ENCODE measurements at places on chromosomes 12 and 14.

DNA sequence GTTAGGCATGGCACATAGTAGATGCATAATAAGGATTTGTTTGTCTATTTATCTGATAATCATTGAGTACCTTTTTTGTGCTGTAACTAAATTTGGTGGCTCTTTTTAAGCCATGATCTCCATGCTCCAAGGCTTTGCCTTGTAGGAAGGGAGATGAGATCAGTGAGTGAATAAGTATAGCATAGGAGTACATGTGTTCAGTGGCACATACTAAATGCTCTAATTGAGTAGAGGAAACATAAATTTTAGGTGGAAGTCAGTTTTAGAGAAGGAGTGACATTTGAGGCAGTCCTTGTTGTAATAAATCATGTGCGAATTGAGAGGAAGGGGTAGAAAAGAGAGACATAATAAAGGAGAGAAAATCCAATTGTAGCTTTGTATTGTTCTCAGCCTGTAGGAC lies 482.6 kb downstream of the NRXN3 start:
- no peak for DNase-seq

GRCh38 chr12:128667193-128667592 lies 156.6 kb downstream of the SLC15A4 start:
- DNase-seq, result no peak

DNA sequence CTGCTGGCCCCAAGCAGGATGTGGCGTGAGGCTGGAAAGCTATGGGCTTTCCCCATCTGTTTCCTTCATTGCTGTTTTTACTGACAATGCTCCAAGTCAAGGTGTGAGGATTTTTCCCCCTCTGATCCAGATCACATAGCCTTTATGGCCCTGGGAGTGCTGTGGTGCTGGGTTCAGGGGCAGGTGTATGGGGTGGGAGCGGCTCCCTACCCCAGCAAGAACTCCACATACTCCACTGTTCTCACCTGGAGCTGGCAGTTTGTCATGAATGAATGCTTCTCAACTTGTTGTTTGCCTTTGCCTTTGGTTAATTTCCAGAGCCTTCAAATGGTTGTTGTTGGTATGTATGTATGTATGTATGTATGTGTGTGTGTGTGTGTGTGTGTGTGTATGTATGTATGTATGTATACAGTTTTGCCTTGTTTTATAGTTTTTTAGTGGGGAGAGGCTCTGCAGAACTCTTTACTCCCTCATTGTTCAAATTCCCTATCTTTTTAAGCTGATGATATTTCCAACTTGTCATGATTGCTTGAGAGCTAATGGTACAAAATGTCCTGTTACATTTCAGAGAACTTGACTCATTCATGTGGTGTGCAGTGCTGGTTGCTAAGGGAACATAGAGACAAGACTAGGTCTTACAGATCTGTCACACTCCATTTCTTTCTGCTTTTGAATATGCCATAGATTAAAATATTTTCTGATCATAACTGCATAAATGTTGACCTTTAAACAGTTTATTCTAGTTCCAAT lies 36.6 kb upstream of the ASPG start:
- DNase-seq, result no peak

DNA sequence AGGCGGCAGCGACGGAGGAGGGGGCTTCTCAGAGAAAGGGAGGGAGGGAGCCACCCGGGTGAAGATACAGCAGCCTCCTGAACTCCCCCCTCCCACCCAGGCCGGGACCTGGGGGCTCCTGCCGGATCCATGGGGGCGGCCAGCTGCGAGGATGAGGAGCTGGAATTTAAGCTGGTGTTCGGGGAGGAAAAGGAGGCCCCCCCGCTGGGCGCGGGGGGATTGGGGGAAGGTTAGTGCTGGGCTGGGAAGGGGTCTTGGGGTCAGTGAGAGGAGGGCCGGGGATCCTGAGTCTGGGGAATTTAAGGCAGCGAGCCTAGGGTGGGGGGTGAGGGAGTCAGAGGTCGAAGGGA lies 203 bp downstream of the NFATC4 start:
- no peak for DNase-seq

DNA sequence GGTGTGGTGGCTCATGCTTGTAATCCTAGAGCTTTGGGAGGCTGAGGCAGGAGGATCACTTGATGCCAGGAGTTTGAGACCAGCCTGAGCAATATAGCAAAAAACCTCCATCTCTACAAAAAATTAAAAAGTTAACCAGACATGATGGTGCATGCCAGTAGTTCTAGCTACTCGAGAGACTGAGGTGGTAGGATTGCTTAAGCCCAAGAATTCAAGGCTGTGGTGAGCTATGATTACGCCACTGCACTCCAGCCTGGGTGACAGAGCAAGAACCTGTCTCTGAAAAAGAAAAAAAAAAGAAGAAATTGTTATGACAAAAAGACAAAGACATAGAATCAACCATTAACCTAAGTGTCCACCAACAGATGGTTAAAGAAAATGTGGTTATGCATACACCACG lies 2.1 kb upstream of the ATP23 start:
- no peak for DNase-seq

DNA sequence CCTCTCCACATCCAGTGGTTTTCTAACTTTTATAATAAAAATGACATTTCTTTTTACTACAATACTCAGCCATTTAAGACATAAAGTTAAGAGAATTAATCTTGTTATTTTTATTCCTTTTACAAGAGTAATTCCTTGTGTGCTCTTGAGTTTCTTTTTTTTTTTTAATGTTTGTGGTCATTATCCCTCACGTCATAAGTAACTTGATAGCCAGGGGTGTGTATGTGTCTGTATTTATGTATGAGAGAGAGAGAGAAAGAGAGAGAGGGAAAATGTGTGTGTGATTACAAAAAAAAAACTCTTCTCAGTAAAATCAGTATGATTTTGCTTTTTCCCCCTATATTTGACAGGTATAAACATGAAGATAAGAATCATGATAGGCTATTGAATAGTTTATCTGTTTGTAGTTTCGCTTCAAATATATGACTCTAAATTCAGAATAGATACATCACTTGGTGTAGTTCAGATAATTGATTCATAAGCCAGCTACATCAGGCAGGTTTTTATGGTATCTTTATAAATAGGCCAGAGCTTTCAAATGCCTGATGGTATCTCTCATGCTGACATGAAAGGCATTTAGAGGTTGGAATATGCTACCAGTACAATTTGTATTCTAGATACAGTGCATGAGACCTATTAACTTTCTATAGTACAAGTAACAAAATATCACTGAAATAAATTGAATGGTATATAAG lies 34.9 kb downstream of the RERGL start:
- DNase-seq, result no peak

DNA sequence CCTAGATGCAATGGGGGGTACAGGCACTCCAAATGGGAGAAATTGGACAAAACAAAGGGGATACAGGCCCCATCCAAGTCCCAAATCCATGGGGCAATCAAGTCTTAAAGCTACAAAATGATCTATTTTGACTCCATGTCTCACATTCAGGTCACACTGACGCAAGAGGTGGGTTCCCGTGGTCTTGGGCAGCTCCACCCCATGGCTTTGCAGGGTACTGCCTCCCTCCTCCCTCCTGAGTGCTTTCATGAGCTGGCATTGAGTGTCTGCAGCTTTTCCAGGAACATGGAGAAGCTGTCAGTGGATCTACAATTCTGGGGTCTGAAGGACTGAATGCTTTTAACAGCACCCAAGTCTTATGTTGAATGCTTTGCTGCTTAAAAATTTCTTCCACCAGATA lies 274.5 kb upstream of the LRIG3 start:
- no peak for DNase-seq

GRCh38 chr12:121926874-121927706 lies 8.7 kb downstream of the CFAP251 start:
- DNase-seq, result no peak

GRCh38 chr12:98840325-98840724 lies 195.2 kb downstream of the APAF1 start:
- no peak for DNase-seq

Measured in activated CD4-positive, alpha-beta T cell treated with anti-CD3 and anti-CD28 coated beads, Interleukin-2, amount 10 ng/mL, durations not matched to agents 7 days and 5 days (primary cell).